Small intestine (tissue), 16 donors: ENCODE measurements at places on chromosomes 2 and 18. TPM values are rescaled to one million over a fixed set of nuclear protein-coding genes. Genes with fewer than 3 reads are reported as not detected.

Gene RBKS
- polyA plus RNA-seq: 29.2 TPM

Gene DLGAP1
- polyA plus RNA-seq: 0.47 TPM

Gene FAM124B
- polyA plus RNA-seq: 0.81 TPM

Gene SH3RF3
- 0.22 TPM for polyA plus RNA-seq

Gene RAB27B
- polyA plus RNA-seq: 4.1 TPM

Gene HOXD13
- polyA plus RNA-seq: not detected

Gene C2orf81
- polyA plus RNA-seq: 1.4 TPM

Gene CPS1
- polyA plus RNA-seq: 64.0 TPM

Gene CCBE1
- 1.3 TPM for polyA plus RNA-seq

Gene HMSD
- not detected for polyA plus RNA-seq

Gene TXNDC9
- 34.0 TPM for polyA plus RNA-seq

Gene KCNS3
- 4.1 TPM for polyA plus RNA-seq

Gene SCYGR4
- polyA plus RNA-seq: not detected

Gene TMSB10
- polyA plus RNA-seq: 1,047 TPM

Gene RAPGEF4
- 0.45 TPM for polyA plus RNA-seq

Gene OXER1
- 10.8 TPM for polyA plus RNA-seq

Gene METAP1D
- polyA plus RNA-seq: 1.6 TPM

Gene PLB1
- polyA plus RNA-seq: 1.3 TPM

Gene SATB2
- polyA plus RNA-seq: 33.9 TPM

Gene OTOS
- polyA plus RNA-seq: not detected

Gene RAB6C
- polyA plus RNA-seq: not detected

Gene BMP10
- not detected for polyA plus RNA-seq

Gene AOX1
- 27.3 TPM for polyA plus RNA-seq

Gene CD207
- 0.10 TPM for polyA plus RNA-seq

Gene CYP26B1
- polyA plus RNA-seq: 0.81 TPM

Gene NEURL3
- 6.2 TPM for polyA plus RNA-seq

Gene GNLY
- 2.1 TPM for polyA plus RNA-seq

Gene HRH4
- 0.03 TPM for polyA plus RNA-seq

Gene TNFAIP6
- 0.90 TPM for polyA plus RNA-seq

Gene ASB3
- polyA plus RNA-seq: 6.0 TPM

Gene LYG2
- polyA plus RNA-seq: not detected

Gene FLACC1
- polyA plus RNA-seq: 0.71 TPM

Gene TMEM37
- polyA plus RNA-seq: 75.9 TPM

Gene KRTCAP3
- 61.6 TPM for polyA plus RNA-seq

Gene RND3
- 36.2 TPM for polyA plus RNA-seq

Gene STAT1
- polyA plus RNA-seq: 61.9 TPM

Gene GPAT2
- 6.5 TPM for polyA plus RNA-seq

Gene ATG16L1
- 14.6 TPM for polyA plus RNA-seq

Gene AKAIN1
- polyA plus RNA-seq: 0.13 TPM

Gene ERBB4
- polyA plus RNA-seq: 0.04 TPM

Gene RMND5A
- polyA plus RNA-seq: 63.5 TPM

Gene CIAO1
- polyA plus RNA-seq: 59.9 TPM

Gene ARHGAP15
- polyA plus RNA-seq: 0.67 TPM

Gene ACTG2
- polyA plus RNA-seq: 108 TPM

Gene KLHL14
- polyA plus RNA-seq: 0.39 TPM

Gene TEKT4
- polyA plus RNA-seq: not detected

Gene GPR35
- 327 TPM for polyA plus RNA-seq

Gene CD8B2
- polyA plus RNA-seq: 0.45 TPM

Gene MC2R
- 0.46 TPM for polyA plus RNA-seq

Gene NEDD4L
- polyA plus RNA-seq: 94.8 TPM

Gene TANK
- polyA plus RNA-seq: 54.8 TPM

Gene SCG2
- 16.4 TPM for polyA plus RNA-seq

Gene PRADC1
- polyA plus RNA-seq: 113 TPM

Gene CTAGE1
- not detected for polyA plus RNA-seq

Gene BCL2
- 5.4 TPM for polyA plus RNA-seq

Gene ANO7
- polyA plus RNA-seq: 7.2 TPM
